ENCODE measurements at places on chromosomes 11 and 22.

GRCh38 chr22:26650722-26651421 lies 6.5 kb upstream of the MIAT start:
- DNase-seq, result no peak

GRCh38 chr11:105158436-105158835 lies 18.9 kb upstream of the CARD18 start:
- DNase-seq, result no peak

- DNase-seq, result no peak
These were observed 101.8 kb downstream of the FEZ1 start for GRCh38 chr11:125394296-125394695.

DNA sequence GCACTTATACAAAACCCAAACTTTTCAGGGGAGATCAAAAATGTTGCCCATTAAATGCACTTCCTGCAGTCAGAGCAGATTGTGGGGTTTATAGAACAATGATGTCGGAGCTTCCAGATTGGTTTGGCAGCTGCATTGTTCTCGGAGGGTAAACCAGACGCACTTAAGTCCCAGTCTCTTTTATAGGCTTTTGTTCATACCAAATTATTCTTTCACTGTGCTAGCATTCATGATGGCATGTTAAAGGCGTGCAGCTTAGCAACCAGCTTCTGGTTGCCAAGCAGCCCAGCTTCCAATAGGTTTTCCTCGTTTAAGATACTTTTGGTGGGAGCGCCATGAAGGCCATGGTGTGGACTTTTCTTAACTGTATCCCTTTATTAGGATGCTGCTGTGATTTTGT lies 40.9 kb downstream of the ZC3H12C start:
- no peak for DNase-seq

DNA sequence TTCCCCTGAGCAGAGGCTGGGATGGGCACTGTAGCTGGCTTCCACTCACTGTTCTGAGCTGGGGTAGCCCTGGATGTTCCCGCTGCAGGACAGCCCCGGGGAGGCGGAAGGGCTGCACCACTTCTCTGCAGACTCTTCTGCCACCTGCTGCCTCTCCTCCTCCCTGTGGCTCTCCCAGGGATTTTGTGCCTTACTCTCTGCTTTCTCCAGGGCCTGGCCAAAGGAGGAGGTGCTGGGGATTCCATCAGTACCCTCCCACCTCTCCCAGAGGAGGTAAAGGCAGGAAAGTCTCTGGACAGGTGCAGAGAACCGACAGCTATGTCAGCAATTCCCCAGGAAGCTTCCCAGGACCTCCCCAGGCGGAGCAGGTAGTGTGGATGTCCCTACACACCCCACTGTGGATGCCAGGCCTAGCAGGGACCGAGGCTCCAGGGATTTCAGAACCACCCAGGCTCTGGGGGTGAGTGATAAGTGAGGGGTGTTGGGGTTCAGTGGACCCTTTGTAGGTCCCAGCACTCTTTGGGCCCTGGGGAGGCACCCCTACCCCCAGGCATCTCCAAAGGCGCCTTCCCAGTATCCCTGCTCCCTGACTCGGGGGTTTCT lies 11.3 kb downstream of the DUSP8 start:
- DNase-seq, result no peak
